ENCODE measurements at places on chromosomes 12 and 14. TPM values are rescaled to one million over a fixed set of nuclear protein-coding genes. Genes with fewer than 3 reads are reported as not detected.

SLC24A4 gene
- total RNA-seq, result under 0.01 TPM

TESPA1 gene
- total RNA-seq, result not detected

KRT82 gene
- total RNA-seq, result not detected

LRRC43 gene
- total RNA-seq, result 1.0 TPM

SSPN gene
- 14.7 TPM for total RNA-seq

SIRT4 gene
- 1.0 TPM for total RNA-seq

SLC48A1 gene
- 28.1 TPM for total RNA-seq

NR1H4 gene
- not detected for total RNA-seq

RD3L gene
- not detected for total RNA-seq

A2ML1 gene
- not detected for total RNA-seq

CCDC175 gene
- not detected for total RNA-seq

PIWIL1 gene
- not detected for total RNA-seq

DTD2 gene
- total RNA-seq, result 57.2 TPM

HNRNPA1 gene
- total RNA-seq, result 660 TPM

OR6C6 gene
- not detected for total RNA-seq

RAPGEF3 gene
- total RNA-seq, result 18.6 TPM

ATF7IP gene
- 47.7 TPM for total RNA-seq

TEX52 gene
- total RNA-seq, result not detected

PABPN1 gene
- total RNA-seq, result 44.4 TPM

CNTN1 gene
- total RNA-seq, result not detected

CLEC4A gene
- total RNA-seq, result 0.32 TPM

GDF3 gene
- total RNA-seq, result not detected

ERP27 gene
- not detected for total RNA-seq

TMEM233 gene
- 0.32 TPM for total RNA-seq

MEG3 gene
- 501 TPM for total RNA-seq

RFLNA gene
- 5.2 TPM for total RNA-seq

VRTN gene
- not detected for total RNA-seq

RBP5 gene
- total RNA-seq, result not detected

PKP2 gene
- not detected for total RNA-seq

GYS2 gene
- not detected for total RNA-seq

ACOT6 gene
- total RNA-seq, result not detected

SLC2A3 gene
- 140 TPM for total RNA-seq

TSPAN19 gene
- not detected for total RNA-seq

CAMKK2 gene
- 21.2 TPM for total RNA-seq

Measured in articular chondrocyte of knee joint (primary cell).